Kasumi-1 (cell line): ENCODE measurements at places on chromosomes 1 and 21.

DNA sequence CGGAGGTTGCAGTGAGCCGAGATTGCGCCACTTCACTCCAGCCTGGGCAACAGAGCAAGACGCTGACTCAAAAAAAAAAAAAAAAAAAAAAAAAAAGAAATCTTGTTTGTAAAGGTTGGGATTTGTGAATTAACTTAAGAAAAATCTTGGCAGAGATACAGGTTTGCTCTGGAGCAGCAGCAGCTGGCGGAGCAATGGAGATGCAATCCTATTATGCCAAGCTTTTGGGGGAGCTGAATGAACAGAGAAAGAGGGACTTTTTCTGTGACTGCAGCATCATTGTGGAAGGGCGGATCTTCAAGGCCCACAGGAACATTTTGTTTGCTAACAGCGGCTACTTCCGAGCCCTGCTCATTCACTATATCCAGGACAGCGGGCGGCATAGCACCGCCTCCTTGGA, 5.6 kb downstream of the ZBTB8B start:
- no peak for DNase-seq

- DNase-seq = no peak
These were observed 138.8 kb downstream of the NTMT2 start for GRCh38 chr1:170284512-170284911.

GRCh38 chr1:206828765-206829164, 36.7 kb upstream of the IL20 start:
- no peak for DNase-seq

DNA sequence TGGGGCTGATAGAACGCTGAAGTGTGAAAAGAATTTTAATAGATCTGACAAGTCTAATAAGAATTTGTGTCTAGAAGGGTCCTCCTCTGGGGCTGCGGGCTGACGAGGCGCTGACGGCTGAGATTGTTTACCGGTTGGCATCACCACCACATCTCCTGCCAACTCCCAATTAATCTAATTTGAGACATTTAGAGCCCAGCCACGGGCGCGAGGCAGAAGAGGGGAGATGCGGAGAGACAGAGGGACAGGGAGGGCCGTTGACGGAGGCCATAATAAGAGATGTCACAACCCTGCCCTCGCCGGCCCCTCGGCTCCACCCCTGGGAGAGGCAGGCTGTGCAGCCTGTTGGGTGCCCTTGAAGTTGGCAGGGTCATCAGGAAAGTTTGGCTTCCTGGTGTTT, 109.3 kb downstream of the PAX7 start:
- DNase-seq = no peak

GRCh38 chr1:84889437-84889836, 3.6 kb downstream of the LPAR3 start:
- peak; percentile 27 for DNase-seq

- no peak for DNase-seq
These were observed 22.1 kb upstream of the IL10 start for GRCh38 chr1:206794294-206794908.

- no peak for DNase-seq
These were observed 41.1 kb downstream of the C1orf198 start for GRCh38 chr1:230827081-230827681.

GRCh38 chr1:153210206-153210605, 7.0 kb downstream of the LELP1 start:
- DNase-seq = no peak

GRCh38 chr21:31667132-31667531, 7.6 kb downstream of the SOD1 start:
- no peak for DNase-seq

- DNase-seq = no peak
These were observed 86.3 kb downstream of the PRDM16 start for GRCh38 chr1:3155056-3155925.

DNA sequence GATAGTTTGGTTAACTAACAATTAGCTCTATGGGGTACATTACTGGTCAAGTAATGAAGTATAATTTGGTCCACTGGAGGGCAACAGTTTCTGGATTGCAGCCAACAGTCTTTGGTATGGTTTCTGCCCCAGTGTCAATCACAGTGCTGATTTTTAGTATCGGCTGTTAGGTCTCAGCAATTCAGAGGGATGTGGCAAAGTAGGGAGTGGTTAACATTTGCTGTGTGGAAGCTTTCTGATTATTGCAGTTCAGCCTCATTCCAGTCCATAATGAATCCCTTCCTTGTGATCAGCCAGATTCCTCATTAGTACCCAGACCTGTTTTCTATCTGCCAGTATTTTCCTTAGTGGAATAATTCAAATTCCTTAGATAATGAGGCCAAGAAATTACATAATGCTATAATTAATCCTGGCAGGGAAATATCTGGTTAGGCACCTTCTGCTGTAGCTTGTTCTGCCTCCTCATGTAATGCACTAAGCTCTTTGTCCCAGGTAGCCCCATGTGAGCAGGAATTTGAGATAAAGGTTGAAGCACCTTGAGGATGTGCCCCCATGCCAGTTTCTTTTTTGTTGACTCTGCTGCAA, 14.0 kb downstream of the F3 start:
- DNase-seq = peak; percentile 9

DNA sequence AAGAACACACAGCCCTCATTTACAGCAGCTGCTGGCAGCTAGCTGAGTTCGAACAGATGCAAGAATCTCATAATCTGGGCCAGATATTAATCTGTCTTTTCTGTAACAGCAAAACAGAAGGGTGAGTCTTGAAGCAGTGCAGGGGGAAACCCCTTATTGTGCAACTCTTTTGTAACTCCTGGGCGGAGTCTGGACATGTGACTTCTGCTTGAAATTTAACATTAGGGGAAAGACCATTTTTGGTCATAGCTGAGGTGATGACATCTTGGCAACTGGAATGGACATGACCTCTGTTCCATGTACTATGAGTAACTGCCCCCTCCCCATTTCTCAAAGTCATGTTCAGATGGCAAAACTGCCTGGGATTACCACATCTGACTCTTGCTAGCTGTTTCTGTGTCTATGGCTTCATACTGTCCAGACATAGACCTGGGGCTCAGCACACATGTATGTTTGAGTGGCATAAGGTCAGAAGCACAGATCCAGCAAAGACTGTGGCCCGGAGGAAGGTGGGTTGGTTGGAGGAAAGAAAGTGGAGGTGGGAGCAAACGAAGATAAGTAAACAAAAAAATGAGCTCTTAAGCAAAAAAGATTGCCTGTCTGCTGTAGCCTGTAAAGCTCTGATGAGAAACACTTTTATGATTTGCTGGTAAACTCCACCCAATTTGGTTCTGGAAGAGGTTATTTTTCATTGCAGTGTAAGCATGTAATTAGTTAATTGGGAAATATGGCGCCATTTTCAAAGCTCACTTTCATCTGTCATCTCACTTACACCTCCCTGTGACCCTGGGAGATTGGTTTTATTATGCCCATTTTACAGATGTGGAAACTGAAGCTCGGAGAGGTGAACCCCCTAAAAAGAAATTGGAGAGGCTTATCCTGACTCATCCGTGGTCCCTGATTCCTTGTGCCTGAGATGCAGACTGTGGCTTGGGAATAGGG, 26.1 kb downstream of the ETS2 start:
- DNase-seq = peak; percentile 87

- DNase-seq = peak; percentile 95
These were observed 52.8 kb downstream of the ARID4B start for GRCh38 chr1:235275223-235275622.

DNA sequence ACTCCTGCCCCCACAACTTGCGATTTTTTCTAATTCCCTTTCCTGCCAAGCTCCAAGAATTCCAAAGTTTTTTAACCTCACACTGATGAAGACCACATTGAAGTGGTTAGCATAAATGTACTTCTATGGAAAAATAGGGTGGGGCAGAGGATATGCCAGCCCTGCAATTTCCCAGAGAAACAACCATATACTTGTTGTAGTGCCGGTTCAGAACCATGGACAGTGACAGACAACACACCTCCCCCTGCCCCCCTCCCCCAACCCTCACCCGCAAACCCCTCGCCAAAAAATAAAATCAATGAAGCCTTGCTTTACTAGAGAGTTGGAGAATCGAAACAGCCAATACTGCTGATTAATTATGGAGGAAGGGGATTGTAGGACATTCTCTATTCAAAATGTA, 109.5 kb upstream of the GRIK3 start:
- DNase-seq = no peak

DNA sequence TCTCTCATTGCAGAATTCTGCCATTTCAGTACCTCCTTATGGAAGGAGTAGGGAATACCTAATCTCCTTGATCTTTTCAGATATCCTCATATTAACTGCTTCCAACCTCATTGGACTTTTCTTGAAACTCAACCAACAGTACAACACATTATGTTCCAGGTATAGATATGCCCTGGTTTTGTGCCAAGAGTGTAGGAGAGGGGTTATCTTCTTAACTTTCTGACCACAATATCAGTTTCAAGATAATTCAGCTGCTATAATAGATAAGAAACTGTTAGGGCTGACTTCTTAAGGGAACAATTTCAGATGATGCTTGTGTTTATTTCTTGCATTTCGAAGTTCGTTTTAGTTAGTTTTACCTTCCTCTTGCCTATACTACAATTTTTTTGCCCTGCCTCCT, 2.1 kb upstream of the LPGAT1 start:
- DNase-seq = no peak

DNA sequence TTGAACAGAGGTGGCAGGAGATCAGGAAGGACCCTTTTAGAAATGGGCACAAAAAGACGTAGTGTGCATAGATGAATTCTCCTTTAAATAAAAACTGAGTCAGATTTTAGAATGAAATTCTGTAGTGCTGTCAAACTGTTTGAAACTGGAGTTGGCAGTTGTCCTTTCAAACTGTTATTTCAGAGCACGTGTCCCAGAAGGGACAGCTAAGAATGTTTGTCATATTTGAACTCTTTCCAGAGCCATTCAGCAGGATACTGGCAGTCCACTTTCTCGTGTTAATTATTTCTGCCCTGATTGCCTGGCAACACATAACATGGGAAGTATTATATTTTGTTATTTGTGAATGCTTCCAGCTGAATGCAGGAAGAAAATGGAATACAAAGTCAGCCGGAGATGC, 212.3 kb upstream of the DPYD start:
- no peak for DNase-seq

GRCh38 chr21:34157521-34157920, 84.1 kb downstream of the MRPS6 start:
- no peak for DNase-seq

DNA sequence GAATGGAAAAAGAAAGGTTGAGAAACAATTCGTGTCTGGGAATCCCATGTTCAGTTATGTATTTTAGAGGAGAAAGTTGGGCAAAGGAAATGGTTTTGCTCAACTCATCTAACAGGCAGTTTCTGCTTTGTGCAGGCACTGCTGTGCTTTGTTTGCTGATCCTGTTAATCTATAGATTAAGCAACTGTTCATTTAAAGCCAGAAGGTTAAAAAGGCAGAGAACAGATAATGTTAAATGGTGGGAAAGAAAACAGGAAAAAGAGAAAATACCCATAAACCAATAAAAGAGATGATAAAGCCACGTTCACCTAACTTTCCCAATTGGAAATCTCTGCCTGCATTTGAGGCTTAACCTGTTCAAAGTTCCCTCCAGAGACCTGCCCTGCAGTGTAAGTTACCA, 70.0 kb downstream of the APP start:
- DNase-seq = no peak

GRCh38 chr1:4174291-4175200, 274.5 kb upstream of the C1orf174 start:
- DNase-seq = no peak

DNA sequence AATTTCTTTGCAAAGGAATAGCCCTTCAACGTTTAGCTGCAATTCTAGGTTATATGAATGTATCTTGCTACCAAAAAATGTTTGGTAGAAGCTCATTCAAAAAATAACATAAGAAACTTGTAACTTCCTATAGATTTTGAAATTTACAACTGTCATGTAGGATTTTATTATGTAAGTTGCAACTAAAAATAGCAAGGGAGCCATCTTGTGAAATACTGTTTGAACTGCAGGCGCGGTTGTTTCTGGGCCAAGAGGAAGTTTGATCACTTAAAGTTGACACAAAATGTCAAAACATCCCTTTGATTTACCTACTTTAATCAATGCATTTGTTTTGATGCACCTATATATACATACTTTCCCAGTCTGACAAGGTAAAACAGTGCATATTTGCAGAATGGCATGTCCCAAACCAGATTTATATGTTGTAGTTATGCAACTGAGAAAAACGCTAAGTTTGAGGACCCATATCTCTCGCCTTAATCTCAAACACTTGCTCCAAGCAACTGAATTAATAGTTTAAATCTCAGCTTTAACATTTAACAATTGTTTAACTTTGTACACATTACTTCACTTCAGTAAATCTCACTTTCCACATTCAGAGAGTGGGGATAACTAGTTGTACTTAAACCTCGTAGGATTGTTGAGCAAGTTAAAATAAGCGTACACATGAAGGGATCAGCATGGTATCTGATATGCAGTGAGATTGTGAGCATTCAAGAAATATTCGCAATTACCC, 63.9 kb downstream of the KCNK2 start:
- peak; percentile 85 for DNase-seq

DNA sequence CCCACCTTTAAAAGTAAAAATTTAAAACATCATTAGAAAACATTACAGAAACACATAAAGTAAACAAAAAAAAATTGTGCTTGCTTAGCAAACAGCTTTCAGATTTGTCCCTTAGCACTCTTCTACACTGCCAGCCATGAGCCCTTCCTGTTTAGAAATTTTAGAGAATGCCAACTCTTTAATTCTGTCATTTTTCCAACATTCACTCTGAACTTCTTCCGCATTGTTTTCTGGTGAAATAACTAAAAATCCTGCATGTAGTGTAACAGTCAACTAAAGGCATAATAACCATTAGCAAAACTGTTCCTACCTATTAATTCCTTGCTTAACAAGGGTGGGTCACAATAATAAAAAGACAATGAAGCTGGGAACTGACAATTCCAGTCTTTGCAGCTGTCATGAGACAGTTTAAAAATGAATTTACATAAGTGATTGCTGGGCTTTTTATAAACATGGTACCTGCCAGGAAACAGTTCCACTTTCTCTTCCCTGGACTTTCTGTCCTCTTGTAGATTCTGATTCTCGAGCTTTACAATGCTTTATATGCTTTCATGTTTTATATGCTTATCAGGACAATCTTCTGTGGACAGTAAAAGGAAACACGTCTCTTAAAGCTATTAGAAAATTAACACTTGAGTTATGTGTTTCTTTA, 19.0 kb downstream of the GNG12 start:
- no peak for DNase-seq

DNA sequence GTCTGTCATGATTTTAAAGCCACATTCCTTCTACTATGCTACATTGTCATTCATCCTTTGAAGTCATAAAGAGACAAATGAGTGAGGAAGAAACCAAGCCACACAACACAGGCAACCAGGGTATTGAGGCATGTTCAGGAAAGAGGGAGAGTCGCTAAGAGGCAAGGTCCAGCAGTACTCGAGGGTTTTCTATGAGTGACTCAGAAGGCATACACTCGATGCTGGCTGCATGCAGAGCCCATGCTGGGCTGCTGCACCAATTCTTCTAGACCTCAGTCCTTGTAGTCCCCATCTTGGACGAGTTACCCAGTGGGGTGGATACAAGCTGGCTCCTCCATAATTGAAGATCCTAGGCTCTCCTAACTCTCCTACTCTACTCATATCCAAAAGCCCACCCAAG, 57.6 kb downstream of the OLFML2B start:
- DNase-seq = no peak

GRCh38 chr1:53979712-53980450, 33.7 kb downstream of the LRRC42 start:
- DNase-seq = no peak

GRCh38 chr1:31549809-31550620, 26.3 kb upstream of the TINAGL1 start:
- no peak for DNase-seq

- no peak for DNase-seq
These were observed 4.6 kb downstream of the ZFP69B start for GRCh38 chr1:40454873-40455272.
